ENCODE measurements at places on chromosomes 13 and 19. TPM values are rescaled to one million over a fixed set of nuclear protein-coding genes. Genes with fewer than 3 reads are reported as not detected.

Gene SIGLEC10
- total RNA-seq, result 3.2 TPM

Gene KCNRG
- 0.45 TPM for total RNA-seq

Gene APOC4
- not detected for total RNA-seq

Gene PROZ
- not detected for total RNA-seq

Gene TNFSF9
- 0.62 TPM for total RNA-seq

DNA sequence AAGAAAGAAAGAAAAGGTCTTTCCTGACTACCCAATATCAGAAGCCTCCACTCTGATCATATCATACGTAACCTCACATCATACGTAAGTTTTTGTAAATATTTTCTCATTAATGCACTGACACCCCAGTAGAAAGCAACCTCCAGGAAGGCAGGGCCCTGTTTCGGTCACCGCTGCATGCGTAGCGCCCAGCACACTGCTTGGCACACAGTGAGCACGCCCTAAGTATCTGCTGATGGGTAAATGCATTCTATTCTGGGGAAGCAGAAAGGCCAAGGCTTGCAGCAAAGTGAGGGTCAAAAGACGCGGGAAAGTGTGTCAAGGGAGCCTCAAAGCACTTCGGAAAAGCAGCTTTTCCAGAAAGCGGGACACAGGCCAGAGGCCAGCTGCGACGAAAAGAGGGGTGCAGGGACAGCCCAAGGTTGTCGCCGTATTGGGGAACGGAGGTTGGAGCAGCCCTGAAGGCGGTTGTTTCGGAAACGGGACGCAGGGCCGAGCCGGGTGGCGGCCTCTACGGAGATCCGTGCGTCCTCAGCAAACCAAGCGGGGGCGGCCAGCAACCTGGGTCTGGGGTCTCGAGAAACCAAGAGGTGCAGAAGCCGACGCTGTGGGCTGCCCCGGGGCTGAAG, 463 bp downstream of the SUGP1 start:
- DNase-seq, result no peak

DNA sequence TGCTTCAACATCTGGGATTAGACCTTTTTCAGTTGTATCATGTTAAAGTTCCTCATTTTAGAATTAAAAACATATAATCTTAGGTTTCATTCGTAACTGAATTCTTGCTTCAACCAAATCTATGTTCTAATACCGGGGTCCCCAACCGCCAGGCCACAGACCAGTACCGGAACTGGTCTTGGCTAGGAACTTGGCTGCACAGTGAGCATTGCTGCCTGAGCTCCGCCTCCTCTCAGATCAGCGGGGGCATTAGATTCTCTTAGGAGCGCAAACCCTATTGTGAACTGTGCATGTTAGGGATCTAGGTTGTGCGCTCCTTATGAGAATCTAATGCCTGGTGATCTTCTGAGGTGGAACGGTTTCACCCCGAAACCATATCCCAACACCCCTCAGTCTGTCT, 19.2 kb downstream of the ITM2B start:
- no peak for DNase-seq

Gene CYP4F2
- not detected for total RNA-seq

DNA sequence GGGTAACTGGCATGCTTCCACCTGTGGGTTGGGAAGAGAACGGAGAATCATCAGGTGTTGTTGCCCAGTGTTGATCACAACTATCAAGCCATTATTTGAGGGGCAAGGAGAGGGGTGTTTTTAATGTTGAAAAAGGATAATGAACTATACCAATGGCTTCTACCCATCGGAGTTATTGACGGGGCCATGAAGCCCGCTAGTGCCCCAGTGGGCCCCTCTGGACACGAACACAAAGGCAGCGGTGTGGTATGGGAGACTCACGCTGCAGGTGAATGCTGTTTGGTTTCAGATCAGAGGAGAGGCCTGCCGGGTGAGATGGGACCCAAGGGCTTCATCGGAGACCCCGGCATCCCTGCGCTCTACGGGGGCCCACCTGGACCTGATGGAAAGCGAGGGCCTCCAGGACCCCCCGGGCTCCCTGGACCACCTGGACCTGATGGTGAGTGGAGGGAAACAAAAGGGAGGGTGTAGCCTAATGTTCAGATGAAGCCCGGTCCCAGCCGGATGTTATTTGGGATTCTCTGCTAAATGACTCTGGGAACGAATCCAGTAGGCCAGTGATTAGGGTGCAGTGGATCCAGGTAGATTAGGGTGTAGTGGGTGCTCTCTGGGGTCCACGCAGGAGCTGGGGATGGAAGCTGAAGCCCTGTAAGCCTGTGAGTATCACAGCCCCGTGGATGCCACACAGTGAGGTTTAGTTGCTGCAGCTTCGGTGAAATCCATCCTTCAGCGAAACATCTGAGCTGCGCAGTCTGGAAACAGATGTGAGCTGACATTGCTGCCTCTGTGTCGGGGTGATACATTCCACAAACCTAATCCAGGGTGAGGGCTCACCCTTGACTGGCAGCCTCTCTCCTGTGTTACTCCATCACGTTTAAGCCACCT, 111.3 kb downstream of the RAB20 start:
- no peak for DNase-seq

GRCh38 chr19:9362905-9363304, at the start of gene ZNF177:
Gene ZNF177, plus strand, starts transcription at chr19:9363013. Its CDS starts 15,299 bp downstream, at chr19:9378312.
- no peak for DNase-seq
